Osteocyte (in vitro differentiated cells): ENCODE measurements at places on chromosomes 1 and 21. TPM values are rescaled to one million over a fixed set of nuclear protein-coding genes. Genes with fewer than 3 reads are reported as not detected.

The CASZ1 gene
- 1.2 and 1.8 TPM in 2 replicates for total RNA-seq

The MDM4 gene
- 70.8 and 77.3 TPM in 2 replicates for total RNA-seq

The RGS16 gene
- total RNA-seq = 0.48 and 1.1 TPM in 2 replicates

The RGS18 gene
- not detected in 2 replicates for total RNA-seq

DNA sequence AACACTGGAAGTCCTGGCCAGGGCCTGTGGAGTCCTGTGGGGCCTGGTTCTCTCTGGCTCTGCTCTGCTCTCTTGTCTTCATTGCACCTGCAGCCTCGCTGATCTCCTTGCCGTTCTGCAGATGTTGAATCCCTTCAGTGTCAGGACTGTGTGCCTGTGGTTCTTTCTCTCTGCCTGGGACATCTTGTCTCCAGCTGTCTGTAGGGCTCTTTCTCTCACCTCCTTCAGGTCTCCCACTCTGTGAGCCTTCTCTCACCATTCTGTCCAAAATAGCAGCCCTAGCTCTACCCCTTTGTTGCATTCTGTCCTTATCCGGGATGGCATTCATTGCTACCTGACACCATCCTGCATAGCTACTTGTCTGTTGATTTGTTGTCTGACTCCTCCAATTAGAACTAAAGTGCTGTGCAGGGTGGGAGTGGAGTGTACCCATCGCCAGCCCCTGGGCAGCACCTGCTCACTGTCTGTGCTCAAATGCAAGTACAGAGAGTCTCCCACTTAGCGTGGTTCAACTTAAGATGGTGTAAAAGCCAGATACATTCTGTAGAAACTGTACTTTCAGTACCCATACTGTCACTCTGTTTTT lies 8.9 kb downstream of the PGBD2 start:
- no peak overlapping the region for H3K4me3 ChIP-seq
- H3K4me1 ChIP-seq = peaks cover 2% of the 10 kb centered on the region
- no peak overlapping the region for H3K27ac ChIP-seq
- H3K27me3 ChIP-seq = no peaks in the 10 kb centered on the region

DNA sequence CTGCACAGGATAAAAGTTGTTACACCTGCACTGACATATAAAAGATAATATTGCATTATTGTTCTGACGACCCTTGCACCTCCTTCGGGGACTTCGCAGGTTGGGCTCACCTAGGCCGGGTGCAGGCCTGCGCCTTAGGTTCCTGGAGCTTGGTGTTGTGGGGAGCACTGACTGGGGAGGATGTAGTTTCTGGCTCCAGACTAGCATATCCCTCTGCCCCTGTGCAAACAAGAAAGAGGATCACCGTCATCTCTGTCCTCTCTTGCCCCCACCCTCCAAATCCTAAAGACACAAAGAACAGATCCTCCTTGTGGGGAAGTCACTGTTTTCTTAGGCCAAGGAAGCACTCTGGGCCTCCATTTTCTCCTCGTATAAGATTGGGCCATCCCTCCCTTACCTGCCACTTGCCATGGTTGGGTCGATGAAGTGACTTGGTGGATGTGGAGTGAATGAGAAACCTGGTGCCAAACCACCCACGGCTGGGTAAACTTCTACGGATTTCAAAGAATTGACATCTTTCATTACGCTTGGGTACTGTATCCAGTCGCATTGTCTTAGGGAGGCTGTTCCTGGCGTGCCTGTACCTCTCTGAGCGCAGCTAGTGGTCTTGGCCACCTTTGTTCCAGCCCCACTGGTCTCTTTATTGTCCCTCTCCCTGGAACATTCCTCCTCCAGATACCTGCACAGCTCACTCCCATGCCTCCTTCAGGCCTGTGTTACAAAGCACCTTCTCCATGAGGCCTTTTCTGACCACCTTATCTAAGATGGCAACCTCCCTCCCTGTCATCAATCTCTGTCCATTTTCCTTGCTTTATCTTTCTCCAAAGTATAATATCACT lies 34.4 kb upstream of the PKP1 start:
- no peak overlapping the region for H3K27ac ChIP-seq
- H3K4me3 ChIP-seq = no peak overlapping the region
- no peaks in the 10 kb centered on the region for H3K36me3 ChIP-seq
- no peaks in the 10 kb centered on the region for H3K4me1 ChIP-seq
- H3K27me3 ChIP-seq = peaks cover 44% of the 10 kb centered on the region

GRCh38 chr1:153663211-153663610 lies 4.7 kb downstream of the SNAPIN start:
- H3K36me3 ChIP-seq = peaks cover 53% of the 10 kb centered on the region
- no peaks in the 10 kb centered on the region for H3K27me3 ChIP-seq
- no peak overlapping the region for H3K4me3 ChIP-seq
- DNase-seq = no peak

- no peak overlapping the region for H3K4me3 ChIP-seq
- H3K4me1 ChIP-seq = peaks cover 26% of the 10 kb centered on the region
- peaks cover 5% of the 10 kb centered on the region for H3K27me3 ChIP-seq
Measured at GRCh38 chr1:51612447-51612961, 4.4 kb upstream of the OSBPL9 start.

DNA sequence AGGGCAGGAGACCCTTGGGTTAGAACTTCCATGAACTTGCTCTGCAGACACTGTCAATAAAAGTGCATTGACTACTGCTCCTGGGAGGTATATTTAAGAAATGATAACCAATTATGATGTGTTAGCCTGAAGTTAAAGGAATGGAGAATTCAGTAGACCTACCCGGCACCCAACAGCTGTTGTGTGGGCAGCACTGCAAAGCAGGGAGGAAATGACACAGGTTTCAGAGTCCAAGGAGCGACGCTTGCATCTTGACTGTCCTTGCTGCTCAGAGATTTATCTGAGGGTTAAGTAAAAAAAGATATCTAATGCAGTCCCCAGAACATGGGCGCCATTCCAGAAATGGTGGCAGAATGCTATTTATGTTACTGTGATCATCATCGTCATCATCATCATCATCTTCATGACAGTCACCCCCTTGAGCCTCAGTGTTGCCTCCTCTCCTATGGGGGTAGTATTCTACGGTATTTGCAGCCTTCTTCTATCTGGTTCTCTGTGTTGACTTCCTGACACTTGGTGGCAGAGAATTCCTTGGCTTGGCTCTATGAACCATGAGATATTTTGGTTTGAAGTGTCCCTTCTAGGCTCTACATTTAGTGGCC lies 225.9 kb downstream of the KAZN start:
- peaks cover 11% of the 10 kb centered on the region for H3K27me3 ChIP-seq
- no peak for DNase-seq
- no peaks in the 10 kb centered on the region for H3K36me3 ChIP-seq
- no peak overlapping the region for H3K27ac ChIP-seq
- no peaks in the 10 kb centered on the region for H3K4me1 ChIP-seq
